NCI-H1092 treated with DMSO at 0.1 percent for 48 hours (cell line): ENCODE measurements at places on chromosomes 7 and 10.
A peak's percentile ranks its signal among the peaks of the same experiment; 100 is the strongest.

GRCh38 chr10:30172091-30172490 is 112.7 kb upstream of the JCAD start:
- DNase-seq = no peak

DNA sequence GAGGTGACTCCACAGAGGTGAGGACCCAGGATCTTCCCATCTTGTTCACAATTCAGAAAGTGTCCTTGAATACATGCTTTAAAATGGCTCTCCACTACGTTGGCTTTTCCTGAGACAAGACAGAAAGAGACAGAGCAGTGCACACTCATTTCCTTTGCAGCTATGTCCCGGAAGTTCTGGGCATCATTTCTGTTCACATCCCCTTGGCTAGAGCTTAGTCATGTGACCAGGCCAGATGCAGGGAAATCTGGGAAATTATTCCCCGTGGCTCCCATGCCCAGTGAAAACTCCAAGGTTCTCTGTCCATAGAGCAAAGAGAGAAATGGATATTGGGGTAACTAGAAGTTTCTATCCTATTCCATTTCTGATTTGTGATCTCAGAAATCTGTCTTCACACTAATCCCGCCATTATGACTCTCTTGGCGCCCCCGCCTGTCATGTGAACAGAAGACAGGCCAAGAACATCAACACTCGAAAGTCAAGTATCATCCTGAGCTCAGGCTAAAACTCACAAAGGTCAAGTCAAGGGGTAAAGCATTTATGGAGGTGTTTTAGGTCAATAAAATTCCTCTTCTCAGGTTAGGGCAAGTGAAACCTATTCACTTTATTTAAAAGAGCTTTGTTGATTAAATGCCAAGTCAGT is 251.4 kb upstream of the HABP2 start:
- no peak for DNase-seq

DNA sequence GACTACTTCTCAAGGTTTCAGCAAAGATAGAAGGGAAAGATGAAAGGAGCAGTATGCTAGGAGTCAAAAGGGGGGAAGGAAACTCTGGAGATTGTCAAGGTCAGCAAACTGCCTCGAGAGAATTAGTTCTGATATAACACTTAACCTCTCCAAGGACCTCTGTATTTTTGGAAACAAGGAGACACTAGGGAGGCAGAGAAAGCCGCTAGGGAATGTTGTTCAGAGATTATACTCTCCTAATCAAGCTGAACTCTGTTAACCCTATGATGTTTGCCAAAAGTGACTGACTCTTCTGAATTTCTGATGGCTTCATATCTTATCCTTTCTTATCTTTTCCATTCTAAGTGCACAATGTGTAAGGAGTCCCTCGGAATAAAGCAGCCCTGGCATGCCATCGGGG is 27.1 kb downstream of the CREM start:
- DNase-seq = no peak

DNA sequence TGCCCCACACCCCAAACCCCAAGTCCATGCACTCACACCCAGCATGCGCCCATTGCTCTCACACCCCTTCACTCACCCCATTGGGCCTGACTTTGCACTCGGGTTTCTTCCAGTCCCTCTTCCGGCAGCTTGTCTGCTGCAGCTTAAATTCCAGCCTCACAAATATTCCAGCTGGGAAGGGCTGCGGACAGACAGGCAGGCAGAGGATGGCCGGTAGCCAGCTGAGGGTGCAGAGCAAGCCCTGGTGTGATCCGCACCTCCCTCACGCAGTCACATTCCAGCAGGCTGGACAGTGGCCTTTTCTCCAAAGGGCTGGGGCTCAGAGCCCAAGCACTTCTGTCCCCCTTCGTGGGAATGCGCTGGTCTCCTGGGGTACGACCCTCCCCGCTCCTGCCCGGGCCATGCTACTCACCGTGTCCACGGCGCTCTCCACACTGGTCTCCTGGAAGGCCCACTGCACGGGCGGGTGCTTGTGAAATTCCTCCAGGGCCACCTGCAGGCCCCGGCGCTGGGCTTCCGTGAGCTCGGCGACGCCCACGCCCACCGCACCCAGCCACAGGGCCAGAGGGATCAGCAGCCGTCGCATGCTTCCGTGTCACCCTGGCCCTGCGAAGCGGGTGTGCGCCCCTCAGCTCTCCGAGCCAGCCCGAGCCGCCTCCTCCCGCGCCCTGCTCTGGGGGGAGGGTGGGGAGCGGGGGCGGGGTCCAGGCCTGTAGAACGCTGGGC is 1.2 kb downstream of the RARRES2 start:
- DNase-seq = no peak

- no peak for DNase-seq
Observed at GRCh38 chr7:44376429-44377133, 51.2 kb upstream of the CAMK2B start.

DNA sequence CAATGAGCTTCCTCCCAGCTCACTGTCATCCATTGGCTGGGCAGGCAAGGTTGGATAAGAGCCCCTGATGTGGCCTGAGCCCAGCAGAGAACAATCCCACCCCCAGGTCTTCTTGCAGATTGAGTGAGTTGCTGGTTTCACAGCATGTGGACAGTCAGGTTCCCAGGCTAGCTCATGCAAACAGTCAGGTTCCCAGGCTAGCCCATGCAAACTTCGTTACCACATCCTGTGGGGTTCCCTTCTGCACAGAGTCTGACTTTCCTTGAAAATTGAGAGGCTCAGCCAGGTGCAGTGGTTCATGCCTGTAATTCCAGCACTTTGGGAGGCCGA is 67.1 kb downstream of the TMEM130 start:
- DNase-seq = no peak

- DNase-seq = no peak
Observed at GRCh38 chr10:28246023-28246422, 56.8 kb downstream of the MPP7 start.

DNA sequence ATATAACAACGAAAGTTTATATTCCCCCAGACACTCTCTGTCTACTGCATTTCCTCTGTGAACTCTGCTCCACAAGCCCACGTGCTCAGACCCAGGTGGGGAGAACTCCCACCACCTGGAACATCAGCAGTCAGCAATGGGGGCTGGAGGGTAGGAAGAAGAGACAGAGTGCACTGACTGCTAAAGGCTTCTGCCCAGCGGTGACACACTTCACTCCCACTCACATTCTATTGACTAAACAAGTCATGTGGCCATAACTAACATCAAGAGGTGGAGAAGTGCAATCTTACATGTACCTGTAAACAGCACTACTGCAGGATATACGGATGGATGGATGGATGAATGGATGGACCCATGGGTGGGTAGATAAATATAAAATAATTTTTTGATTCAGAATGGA is 122.2 kb downstream of the MPP7 start:
- no peak for DNase-seq

DNA sequence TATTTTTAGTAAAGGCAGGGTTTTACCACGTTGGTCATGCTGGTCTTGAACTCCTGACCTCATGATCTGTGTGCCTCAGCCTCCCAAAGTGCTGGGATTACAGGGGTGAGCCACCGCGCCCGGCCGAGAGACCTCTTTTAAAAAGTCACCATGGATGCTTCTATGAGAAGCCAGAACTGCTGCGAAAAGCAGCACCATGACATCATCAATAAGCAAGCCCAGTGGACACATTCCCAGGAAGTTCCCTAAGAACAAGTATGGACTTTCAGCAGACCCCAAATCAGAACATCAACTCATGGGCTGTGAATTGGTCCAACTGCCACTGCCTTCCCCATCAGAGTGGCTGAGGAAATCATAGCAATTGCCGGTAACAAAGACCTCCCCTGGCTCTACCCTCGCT is 93.4 kb downstream of the PLXNA4 start:
- no peak for DNase-seq

DNA sequence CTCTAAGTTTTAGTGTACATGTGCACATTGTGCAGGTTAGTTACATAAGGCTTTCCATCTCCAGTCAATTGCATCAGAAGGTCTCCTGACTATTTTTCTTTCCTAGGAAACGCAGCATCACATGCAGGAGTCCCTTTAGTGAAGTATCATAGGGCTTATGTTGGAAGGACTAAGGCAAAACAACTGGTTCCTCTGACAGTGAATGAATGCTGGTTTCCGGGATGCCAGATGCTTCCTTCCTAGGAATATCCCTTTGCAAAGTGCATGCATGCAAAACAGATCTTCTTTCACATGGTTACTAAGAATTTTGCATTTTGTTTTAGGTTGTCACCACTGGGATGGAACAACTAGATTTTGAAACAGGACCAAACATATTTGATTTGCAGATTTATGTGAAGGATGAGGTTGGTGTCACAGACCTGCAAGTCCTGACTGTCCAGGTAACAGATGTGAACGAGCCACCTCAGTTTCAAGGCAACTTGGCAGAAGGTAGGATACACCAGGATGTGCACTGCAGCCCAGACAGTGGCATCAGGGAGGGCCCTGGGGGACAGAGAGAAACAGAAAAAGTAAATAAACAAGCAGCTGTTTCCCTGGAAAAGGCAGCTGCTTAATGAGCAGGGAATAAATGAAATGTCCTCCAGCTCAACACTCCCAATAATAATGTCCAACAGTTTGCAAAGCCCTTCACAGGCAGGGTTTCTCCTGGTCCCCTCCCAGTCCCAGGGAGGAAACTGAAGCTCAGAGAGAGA is 17.8 kb downstream of the CDHR3 start:
- peak; percentile 54 for DNase-seq
